Chondrocyte (in vitro differentiated cells): ENCODE measurements at places on chromosomes 13 and 19. TPM values are rescaled to one million over a fixed set of nuclear protein-coding genes. Genes with fewer than 3 reads are reported as not detected.
A peak's percentile ranks its signal among the peaks of the same experiment; 100 is the strongest.

SLC25A42 gene
- 8.2 to 13.0 TPM (median 8.9 TPM) in 3 replicates for total RNA-seq

MISP gene
- total RNA-seq = 1.5 to 2.2 TPM (median 1.6 TPM) in 3 replicates

ZNF90 gene
- 2.3 to 5.1 TPM (median 2.4 TPM) in 3 replicates for total RNA-seq

TNNI3 gene
- total RNA-seq = not detected in 3 replicates

NLRP9 gene
- total RNA-seq = not detected in 3 replicates

LILRB1 gene
- total RNA-seq = not detected in 3 replicates

SBK2 gene
- total RNA-seq = not detected in 3 replicates

SRRM5 gene
- 0.12 to 0.27 TPM in 2 of 3 replicates, not detected in the other for total RNA-seq

ACP7 gene
- total RNA-seq = not detected in 3 replicates

GRCh38 chr13:67946131-67946530 lies 716.0 kb upstream of the PCDH9 start:
- no peak overlapping the region for H3K27ac ChIP-seq
- no peak overlapping the region for H3K4me3 ChIP-seq
- H3K4me1 ChIP-seq = no peaks in the 10 kb centered on the region
- no peak for DNase-seq

- no peak overlapping the region for H3K27ac ChIP-seq
- H3K36me3 ChIP-seq = no peaks in the 10 kb centered on the region
- DNase-seq = no peak
- no peak overlapping the region for H3K4me3 ChIP-seq
- H3K4me1 ChIP-seq = no peaks in the 10 kb centered on the region
Observed at GRCh38 chr13:70795484-70795883, 687.2 kb upstream of the KLHL1 start.

DNA sequence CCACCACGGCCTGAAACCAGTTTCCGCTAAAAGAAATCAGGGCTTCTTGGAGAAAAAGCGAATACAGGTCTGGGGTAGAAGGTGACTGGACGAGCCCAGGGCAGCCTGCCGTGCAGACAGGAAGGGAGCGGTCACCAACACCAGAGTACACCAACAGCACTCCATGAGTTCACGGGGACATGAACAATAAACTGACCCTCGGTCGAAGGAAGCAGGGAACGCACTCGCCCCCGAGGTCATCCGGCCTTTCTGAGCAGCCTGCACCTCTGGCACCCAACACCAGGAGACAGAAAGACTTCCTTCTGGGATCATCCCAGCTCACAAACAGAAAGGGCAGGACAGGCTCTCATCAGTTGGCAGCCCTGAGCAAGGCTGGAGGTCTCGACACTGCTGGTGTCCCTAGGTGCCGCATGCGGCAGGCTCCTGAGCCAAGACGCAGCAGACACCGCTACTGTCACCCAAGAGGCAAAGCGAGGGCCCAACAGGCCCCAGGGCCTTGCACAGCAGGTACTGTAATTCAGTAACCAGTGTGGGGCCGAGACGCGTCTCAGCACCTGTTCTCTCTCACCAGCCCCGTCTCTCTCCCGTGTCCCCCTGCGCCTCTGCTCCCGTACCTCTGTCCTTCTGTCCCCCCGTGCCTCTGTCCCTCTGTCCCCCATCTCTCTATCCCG lies 18.0 kb downstream of the DCUN1D2 start:
- no peak overlapping the region for H3K27ac ChIP-seq
- H3K4me1 ChIP-seq = peaks cover 3% of the 10 kb centered on the region
- peaks cover 30% of the 10 kb centered on the region for H3K36me3 ChIP-seq
- no peaks in the 10 kb centered on the region for H3K27me3 ChIP-seq

- peaks cover 20% of the 10 kb centered on the region for H3K36me3 ChIP-seq
- peaks cover 11% of the 10 kb centered on the region for H3K4me1 ChIP-seq
- no peak overlapping the region for H3K4me3 ChIP-seq
- peak; percentile 75 for DNase-seq
- no peaks in the 10 kb centered on the region for H3K27me3 ChIP-seq
Observed at GRCh38 chr19:40256512-40256911, 28.6 kb downstream of the AKT2 start.

GRCh38 chr19:11659612-11660011 lies 62.3 kb downstream of the ZNF627 start:
- peaks cover 7% of the 10 kb centered on the region for H3K4me1 ChIP-seq
- no peak for DNase-seq
- no peak overlapping the region for H3K27ac ChIP-seq
- no peaks in the 10 kb centered on the region for H3K27me3 ChIP-seq
- H3K4me3 ChIP-seq = no peak overlapping the region

- H3K27ac ChIP-seq = no peak overlapping the region
- DNase-seq = peak; percentile 87
- no peaks in the 10 kb centered on the region for H3K36me3 ChIP-seq
- H3K27me3 ChIP-seq = no peaks in the 10 kb centered on the region
Observed at GRCh38 chr19:48194844-48195830, 24.7 kb downstream of the ZSWIM9 start.

DNA sequence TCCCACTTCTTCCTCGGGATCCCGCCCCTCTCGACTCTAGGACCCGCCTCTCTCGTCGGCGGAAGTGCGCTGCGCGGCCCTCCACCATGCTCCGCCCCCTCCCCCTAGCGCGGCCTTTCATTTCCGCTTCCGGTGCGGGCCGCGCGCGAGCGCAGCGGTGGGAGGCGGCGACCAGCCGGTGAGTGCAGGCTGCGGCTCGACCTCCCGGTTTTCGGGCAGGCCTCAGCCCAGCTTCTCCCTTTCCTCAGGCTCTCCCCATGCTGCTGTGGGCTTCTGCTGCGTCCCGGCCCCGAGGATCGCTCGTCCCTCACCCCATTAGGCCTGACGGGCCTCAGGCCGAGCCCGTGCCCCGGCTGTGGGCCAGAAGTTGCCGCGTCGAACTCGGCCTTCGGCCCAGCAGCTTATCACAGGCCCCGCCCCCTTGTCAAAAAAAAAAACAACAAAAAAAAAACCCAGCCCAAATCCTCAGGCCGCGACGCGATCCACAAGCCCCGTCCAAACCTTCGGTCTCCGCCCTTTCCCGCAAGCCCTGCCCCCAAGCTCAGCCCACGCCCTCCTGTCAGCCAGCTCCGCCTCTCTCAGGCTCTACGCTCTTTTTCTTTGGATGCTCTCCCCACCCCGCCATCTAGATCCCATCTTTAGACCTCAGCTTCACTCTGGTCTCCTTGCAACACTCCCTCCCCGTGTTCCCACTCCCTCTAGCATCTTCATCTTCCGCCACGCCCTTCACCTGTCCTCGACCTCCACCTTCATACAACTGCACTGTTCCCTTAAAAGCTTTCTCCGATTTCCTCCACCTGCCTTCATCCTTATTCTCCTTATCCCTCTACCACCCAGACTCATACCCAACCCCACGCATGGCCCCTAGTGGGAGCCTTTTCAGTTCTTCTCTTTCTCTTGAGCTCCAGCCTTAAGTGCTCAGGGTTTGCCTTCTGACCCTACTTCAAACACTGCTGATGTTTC lies at the start of gene CLASRP:
CLASRP (plus strand) TSS at position 115 of the 963 bp plus-strand sequence. CDS start 1,168 bp downstream, outside the sequence.
- H3K36me3 ChIP-seq = peaks cover 13% of the 10 kb centered on the region
- H3K27ac ChIP-seq = peak within 1 kb of the TSS; percentile 96
- H3K4me1 ChIP-seq = peaks cover 30% of the 10 kb centered on the region
- no peak for DNase-seq
- no peaks in the 10 kb centered on the region for H3K27me3 ChIP-seq
- H3K4me3 ChIP-seq = peak within 1 kb of the TSS; percentile 95

DNA sequence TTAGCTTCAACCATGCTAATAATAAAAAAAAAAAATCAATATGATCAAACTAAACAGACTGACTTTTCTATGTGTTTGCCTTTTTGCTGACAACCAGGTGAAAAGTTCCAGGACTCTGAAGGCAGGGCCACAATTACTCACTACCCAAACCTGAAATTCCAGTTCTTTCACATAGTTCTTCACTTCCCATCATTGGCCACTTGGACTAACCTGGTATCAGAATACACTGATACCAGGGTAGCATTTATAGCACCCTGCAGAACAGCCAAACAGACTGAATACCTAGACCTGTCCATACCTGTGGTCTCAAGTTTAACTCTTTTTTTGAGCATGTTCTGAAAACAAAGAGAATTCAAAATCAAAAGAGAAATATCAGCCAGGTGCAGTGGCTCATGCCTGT lies 25.1 kb downstream of the ELF1 start:
- no peak overlapping the region for H3K27ac ChIP-seq
- H3K27me3 ChIP-seq = no peaks in the 10 kb centered on the region
- H3K36me3 ChIP-seq = peaks cover 3% of the 10 kb centered on the region
- no peak overlapping the region for H3K4me3 ChIP-seq
- no peak for DNase-seq

DNA sequence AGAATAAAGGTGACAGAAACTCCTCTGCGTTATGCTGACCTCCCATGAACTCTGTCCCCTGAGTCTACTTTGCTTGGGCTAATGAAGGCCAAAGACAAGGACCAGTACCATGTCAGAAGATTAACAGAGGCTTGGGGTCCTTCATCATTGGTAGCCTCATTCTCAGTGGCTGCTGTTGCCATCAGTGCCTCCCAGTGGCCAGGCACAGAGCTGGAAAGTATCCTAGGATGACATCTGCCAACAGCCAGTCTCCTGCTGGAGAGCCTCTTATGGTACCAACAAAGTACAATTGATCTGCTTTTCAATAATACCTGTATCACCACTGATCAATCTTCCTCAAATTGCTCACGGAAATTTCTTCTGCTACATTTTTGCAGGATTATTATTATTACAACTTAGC lies 281.6 kb downstream of the DNAJC15 start:
- DNase-seq = no peak
- H3K27me3 ChIP-seq = no peaks in the 10 kb centered on the region
- H3K36me3 ChIP-seq = no peaks in the 10 kb centered on the region
- no peak overlapping the region for H3K27ac ChIP-seq
- H3K4me3 ChIP-seq = no peak overlapping the region
- peaks cover 69% of the 10 kb centered on the region for H3K4me1 ChIP-seq

DNA sequence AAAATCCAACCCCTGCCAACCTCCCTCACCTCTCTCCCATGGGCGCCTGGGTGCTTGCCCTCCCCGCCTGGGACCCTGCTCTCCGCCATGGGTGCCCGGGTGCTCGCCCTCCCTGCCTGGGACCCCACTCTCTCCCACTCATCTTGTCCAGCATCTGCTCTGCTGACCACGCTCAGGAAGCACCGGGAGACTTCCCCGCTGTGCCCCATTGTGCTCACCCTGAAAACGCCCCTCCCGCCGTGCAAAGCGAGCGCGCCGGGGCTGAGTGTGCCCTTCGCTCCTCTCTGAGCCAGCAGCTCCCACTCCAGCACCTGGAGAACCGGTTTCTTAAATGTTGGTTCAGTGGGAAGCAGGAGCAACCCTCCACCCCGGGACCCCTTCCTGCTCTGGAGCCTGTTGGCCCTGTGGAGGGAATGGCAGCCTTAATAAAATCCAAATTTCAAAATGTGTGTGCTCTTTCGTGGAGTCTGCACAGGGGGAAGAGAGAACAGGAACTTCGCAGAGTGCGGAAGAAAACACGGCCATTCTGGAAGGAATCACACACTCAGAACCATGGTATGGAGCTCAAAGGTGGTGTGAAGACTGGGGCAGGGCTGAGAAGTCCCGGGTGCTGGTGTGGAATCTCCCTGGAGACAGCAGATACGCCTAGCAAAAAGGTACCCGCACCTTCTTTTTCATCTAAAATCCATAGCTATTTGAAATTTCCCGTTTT lies 23.1 kb upstream of the CDC16 start:
- no peaks in the 10 kb centered on the region for H3K36me3 ChIP-seq
- peaks cover 17% of the 10 kb centered on the region for H3K27me3 ChIP-seq
- H3K4me3 ChIP-seq = no peak overlapping the region
- H3K27ac ChIP-seq = no peak overlapping the region
- H3K4me1 ChIP-seq = no peaks in the 10 kb centered on the region
- DNase-seq = no peak

DNA sequence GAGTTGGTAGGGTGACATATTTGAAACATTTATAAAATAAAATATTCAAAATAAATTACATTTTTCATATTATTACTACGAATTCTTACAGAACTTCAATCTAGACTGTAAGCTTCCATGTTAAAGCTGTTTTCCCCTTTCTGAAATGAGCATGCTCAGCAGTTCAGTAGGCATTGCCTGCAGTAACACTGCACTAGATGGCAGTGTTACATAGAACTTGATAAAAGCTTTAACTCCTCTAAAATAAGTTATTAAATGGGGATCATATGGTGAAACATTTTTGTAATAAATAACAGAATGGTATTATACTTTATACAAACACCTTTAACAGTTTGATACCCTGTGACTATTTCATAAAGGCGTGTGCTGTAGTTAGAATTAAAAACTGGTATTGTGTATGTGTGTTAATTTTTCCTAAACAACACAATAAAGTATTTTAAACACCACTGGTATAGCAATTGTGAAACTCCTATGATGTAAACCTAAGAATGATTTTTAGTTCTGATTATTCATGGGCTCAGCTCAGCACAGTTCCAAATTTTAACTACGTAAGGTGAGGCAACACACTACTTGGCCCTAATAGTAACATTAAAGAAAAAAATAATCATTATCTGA lies 11.6 kb upstream of the GPR18 start:
- H3K27ac ChIP-seq = no peak overlapping the region
- DNase-seq = no peak
- H3K4me3 ChIP-seq = no peak overlapping the region
- peaks cover 7% of the 10 kb centered on the region for H3K4me1 ChIP-seq
- peaks cover 4% of the 10 kb centered on the region for H3K36me3 ChIP-seq

DNA sequence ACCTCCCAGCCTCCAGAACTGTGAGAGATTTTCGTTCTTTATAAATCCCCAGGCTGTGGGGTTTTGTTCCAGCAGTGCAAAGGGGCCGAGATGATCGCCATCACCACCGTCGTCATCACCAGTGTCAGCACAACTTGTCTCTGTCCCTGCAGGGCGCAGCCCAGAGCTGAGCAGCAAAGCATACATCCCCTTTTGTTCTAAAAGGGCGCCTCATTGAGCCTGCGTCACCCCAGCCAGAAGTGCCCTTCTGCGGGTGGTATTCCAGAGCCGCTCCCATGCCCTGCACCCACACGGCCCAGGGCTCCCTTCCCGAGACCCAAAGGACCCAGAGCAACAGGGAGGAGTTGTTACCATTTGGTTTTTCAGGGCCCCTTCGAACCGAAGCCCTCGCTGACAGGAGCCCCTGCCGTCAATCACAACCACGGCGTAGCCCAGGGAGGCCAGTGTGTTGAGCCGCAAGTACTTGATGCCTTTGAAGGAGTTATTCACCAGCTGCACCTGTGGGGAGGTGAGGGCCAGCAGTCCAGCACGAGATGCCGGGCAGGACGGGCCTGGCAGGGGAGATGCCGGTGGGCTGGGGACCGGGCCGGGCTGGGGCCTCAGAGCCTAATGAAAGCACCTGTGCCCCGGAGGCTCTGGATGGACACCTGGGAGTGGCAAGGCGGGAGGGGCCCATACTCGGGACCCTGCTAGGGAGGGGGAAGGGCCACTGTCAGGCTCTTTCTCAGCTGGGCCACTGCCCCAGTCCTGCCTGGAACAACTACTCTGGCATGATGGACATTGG lies 14.4 kb upstream of the MYDGF start:
- DNase-seq = no peak
- no peak overlapping the region for H3K4me3 ChIP-seq
- H3K36me3 ChIP-seq = peaks cover 3% of the 10 kb centered on the region
- no peaks in the 10 kb centered on the region for H3K4me1 ChIP-seq
- no peaks in the 10 kb centered on the region for H3K27me3 ChIP-seq

GRCh38 chr13:72716776-72717175 lies 10.7 kb downstream of the MZT1 start:
- no peak for DNase-seq
- H3K36me3 ChIP-seq = peaks cover 23% of the 10 kb centered on the region
- no peaks in the 10 kb centered on the region for H3K4me1 ChIP-seq
- no peaks in the 10 kb centered on the region for H3K27me3 ChIP-seq
- H3K4me3 ChIP-seq = no peak overlapping the region
